ENCODE measurements at places on chromosomes 6 and 20.
A peak's percentile ranks its signal among the peaks of the same experiment; 100 is the strongest.

DNA sequence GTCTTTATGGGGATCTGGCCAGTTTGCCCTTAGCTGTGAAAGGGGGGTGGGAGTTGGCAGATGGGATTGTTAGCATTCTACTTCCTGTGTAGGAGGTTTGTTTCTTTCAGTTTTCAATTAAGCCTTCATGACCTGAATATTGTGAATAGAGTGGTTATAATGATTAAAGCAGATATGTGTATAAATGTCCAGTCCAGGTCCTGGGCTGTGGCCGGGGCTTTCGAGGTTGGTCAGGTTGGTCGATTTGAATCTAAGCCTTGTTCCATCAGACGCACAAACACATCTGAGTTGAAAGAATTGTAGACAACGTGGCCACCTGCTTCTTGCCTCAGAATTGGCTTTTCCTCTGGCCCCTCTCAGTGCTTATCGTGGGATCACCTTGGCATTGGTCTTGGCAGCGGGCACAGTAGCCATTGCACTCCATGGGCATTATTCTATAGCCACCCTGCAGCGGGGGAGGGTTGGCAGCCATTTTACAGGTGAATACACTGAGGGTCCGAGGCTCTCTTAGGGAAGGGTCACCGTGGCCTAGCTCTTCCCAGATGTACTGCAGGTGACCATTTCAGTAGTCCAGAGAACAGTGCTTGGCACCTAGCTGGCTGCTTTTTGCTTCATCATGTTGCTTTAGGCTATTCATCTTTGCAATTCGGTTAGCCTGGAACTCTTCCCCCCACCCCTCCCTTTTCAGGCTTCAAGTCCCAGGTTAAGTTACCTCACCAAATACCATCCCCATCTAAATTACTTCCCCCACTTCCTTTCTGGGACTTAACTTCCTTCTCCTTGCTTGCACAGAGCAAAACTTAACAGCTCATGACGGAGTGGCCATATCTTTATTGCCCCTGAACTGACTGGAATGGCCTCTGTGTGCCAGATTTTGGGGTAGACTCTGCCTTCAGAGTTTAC is 1.1 kb downstream of the RNF114 start:
- no peak for DNase-seq

GRCh38 chr20:61963885-61964674 is 101.6 kb downstream of the TAF4 start:
- no peak for DNase-seq

- no peak for DNase-seq
Observed at GRCh38 chr20:61030130-61030529, 221.9 kb upstream of the CDH4 start.

DNA sequence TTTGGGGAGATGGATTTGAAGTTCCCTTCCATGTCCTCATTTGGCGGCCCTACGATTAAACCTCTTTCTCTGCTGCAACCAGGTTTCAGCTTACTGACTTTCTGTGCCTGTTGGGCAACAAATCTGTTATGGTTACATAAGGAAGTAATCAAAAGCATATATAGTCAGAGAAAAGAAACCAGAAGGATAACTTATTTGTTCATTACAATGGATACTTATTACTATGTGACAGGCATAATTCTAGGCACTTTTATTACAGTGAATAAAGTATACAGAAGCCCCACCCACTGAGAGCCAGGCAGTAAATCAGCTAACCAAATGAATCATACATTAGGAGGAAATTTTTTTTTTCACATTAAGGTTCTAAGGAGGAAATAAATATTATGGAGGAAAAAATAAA is 9.6 kb upstream of the TRIM31 start:
- DNase-seq: no peak

DNA sequence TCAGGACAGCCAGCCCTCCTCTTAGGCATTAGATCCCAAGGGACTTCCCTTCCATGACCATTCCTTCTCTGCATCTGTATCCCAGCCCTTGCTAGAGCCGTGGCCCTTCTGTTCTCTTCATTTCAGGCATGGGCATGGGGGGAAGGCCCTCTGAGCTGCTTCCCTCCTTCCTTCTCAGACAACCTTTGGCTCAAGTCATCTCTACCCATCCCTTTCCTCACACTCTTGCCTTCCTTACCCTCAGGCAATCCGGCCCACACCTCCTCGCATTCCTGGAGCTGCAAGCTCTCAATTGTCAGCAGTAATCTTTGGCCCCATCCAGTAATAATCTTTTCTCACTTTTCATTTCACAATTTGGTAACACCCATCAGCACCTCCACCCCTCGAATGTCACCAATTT is 426.9 kb upstream of the JARID2 start:
- DNase-seq: no peak

GRCh38 chr6:43968110-43968965 is 158.9 kb downstream of the MRPL14 start:
- no peak for DNase-seq

- no peak for DNase-seq
Observed at GRCh38 chr6:168506460-168506859, 65.5 kb downstream of the SMOC2 start.

DNA sequence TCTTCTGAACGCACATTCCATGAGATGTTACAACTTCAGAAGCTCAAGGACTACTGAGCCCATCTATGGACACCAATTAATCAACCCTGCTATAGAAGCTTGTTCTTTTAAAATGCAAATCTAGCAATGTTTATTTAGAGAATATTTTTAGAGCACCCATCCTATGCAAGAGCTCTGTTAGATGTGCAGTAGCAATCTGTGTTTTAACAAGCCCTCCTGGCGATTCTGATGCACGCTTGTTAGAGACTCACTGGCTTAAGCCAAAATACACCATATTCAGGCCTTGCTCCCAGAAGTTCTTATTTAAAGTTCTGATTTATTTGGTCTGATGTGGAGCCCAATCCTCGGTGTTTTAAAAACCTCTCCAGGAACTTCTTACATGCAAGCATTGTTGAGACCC is 21.1 kb upstream of the ARG1 start:
- no peak for DNase-seq

DNA sequence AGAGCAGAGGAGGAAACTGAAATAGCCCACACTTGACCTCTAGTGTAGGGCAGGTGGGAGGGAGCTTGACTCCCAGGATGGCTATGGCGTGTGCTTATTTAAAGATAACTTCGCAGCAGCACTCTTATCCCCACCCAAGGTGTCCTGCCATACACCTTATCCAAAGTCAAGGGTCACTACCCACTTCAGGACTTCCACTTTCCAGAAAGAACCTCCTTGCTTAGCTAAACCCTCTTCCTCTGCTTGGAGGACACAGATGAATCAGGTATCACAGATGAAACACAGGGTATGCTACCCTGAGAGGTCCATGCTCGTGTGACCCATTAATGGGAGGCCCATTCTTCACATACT is 2.3 kb downstream of the RIN2 start:
- no peak for DNase-seq

- DNase-seq: no peak
Observed at GRCh38 chr6:85416049-85416448, 33.8 kb upstream of the NT5E start.

DNA sequence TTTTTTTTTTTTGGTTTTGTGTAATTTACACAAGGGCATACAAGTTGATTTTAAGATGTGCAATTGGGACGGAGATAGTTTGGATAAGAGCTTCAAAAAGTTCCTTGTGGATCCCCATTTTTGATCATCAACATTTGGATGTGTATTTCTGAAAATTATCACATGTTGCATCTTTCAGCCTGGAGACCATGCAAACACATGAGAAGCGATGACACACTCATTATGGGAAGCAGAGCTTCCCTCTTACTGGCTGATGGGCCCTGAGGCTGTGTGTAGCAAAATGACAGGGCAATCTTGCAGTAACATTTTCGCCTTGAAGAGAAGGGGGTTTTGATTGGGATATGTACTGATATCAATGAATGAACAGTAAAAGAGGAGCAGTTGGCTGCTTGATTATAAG is 22.0 kb upstream of the RIPK1 start:
- no peak for DNase-seq

- DNase-seq: no peak
Observed at GRCh38 chr6:82693094-82693493, 329.5 kb downstream of the TPBG start.

DNA sequence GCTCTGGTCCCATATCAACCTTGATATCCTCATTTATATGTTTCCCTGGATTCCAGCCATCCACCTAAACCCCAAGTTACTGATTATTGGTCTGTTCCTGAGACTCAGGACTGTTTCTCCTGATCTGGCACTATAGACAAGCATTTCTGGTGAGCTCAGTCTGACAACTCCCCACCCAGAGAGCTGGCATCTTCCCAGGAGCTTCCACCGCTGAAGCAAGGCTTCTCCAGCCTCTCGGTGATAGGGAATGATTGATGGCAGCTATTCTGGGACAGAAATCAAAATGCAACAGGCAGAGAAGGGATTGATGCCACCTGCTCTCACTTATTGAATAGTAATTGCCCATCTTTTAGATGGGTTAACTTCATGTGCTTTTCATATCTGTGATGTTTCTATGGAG is 169.7 kb upstream of the GGTLC1 start:
- no peak for DNase-seq

- no peak for DNase-seq
Observed at GRCh38 chr6:105302617-105303128, 100.2 kb downstream of the PREP start.

- no peak for DNase-seq
Observed at GRCh38 chr20:22583773-22584521, 425 bp downstream of the FOXA2 start.

- no peak for DNase-seq
Observed at GRCh38 chr20:52261792-52262191, 70.2 kb upstream of the ZFP64 start.

DNA sequence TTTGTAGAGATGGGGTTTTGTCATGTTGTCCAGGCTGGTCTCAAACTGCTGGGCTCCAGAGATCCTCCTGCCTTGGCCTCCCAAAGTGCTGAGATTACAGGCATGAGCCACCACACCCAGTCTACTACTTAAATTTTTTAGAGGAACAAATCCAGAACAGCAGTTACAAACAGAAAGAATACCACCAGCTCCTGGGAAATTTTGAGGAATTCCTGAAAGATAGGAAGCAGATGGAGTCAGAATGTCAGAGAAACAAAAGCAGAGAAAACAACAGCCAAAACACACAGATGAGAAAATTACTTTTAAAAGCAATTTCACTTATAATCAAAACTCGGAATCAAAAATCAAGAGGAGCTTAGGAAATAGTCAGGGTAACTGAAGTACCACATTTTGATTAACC is 543.3 kb upstream of the MARCKS start:
- DNase-seq: no peak

- peak; percentile 50 for DNase-seq
Observed at GRCh38 chr6:43773050-43773979, 3.3 kb downstream of the VEGFA start.

DNA sequence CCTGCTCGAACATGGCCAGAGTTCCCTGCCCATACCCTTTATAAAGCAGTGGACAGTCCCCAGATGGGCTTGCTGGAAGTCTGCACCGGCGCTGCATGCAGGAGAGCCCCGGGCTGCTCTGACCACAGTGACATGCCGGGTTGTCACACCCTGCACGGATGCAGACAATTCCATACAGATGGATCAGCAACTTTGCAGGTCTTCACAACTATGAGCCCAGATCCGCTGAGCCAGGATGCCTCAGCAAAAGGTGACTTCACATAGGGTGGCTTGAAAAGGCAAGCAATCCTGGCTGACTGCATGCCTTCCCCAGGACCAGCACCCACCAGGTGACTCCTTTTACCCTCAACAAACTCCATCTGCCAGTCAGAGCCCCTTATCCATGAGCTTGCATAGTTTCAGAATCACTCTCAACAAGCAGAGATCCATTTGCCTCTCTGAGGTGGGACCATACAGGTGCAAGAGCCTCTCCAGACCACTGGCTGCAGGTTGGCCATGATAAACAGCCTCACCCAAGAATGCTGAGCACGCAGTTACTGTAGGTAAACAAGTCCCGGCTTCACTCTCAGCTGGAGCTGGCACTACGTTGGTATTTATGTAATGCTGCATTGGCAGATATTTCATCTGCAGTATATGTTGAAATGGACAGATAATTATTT is 183.0 kb upstream of the QKI start:
- no peak for DNase-seq

GRCh38 chr6:129946439-129947140 is 71.8 kb upstream of the L3MBTL3 start:
- DNase-seq: no peak

- DNase-seq: no peak
Observed at GRCh38 chr6:95742767-95743289, 165.5 kb downstream of the MANEA start.

GRCh38 chr6:110944681-110945151 is 13.8 kb upstream of the GTF3C6 start:
- peak; percentile 57 for DNase-seq

DNA sequence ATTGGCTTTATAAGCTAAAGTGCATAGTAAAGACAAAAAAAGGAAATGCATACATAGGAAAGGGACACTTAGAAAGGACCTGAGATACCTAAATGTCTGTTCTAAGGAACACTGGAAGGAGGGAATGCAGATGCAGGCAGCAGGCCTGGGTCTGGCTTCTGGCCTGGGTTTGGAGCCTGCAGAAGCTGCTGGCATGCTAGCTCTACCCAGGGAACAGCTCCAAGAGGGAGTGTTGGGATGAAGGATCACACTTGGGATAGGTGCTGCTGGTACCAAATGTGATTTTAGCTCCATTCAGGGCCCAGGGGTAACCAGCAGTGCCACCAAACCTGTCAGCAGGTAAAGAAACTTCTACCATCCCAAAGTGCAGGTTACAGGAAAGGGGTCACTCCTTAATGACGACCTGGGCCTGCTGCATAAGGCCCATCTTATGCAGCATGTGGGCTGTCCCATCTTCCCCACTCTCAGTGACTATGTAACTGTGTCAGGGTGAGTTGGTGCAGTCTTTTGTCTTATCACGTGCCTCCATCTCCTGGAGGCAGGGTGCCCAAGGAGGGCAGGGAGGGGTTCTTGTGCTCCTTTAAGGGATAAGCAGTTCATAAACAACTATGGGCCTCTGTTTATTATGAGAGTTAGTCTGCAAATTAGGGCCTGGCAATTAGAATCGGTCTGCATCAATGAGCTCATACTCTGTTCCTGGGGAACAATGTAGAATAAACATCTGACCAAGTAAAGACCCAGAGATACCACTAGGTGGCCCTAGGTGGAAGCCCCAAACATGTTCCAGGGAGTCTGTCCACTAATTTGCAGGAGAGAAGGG is 26.9 kb downstream of the DDX27 start:
- no peak for DNase-seq

- no peak for DNase-seq
Observed at GRCh38 chr20:49915118-49915379, 280 bp downstream of the SPATA2 start.

DNA sequence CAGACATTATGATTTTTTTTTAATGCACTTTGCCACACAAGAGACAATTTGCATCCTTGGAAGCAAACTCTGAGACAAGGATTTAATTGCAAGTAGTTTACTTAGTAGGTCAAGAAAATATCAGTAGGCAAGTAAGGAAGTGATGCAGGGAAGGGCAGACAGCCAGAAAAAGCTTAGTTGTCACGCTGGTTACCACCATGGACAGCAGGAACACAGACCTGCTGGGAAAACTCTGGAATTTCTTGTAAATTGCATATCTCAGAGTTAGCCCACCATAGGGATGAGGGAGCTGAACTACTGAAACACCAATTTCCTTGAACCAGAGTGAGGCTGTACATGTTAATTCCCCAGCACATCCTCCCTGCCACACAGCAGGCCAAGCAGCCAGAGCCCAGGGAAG is 92.7 kb downstream of the L3MBTL3 start:
- DNase-seq: no peak

- DNase-seq: no peak
Observed at GRCh38 chr20:61935926-61936700, 129.6 kb downstream of the TAF4 start.
